CD4-positive, alpha-beta T cell treated with Interleukin-15 for 4 hours (primary cell): ENCODE measurements at places on chromosomes 6 and 20.

GRCh38 chr6:152160346-152160745 lies 352.9 kb downstream of the ESR1 start:
- no peak for DNase-seq

GRCh38 chr6:114240796-114241195 lies 102.0 kb downstream of the HS3ST5 start:
- DNase-seq, result no peak

DNA sequence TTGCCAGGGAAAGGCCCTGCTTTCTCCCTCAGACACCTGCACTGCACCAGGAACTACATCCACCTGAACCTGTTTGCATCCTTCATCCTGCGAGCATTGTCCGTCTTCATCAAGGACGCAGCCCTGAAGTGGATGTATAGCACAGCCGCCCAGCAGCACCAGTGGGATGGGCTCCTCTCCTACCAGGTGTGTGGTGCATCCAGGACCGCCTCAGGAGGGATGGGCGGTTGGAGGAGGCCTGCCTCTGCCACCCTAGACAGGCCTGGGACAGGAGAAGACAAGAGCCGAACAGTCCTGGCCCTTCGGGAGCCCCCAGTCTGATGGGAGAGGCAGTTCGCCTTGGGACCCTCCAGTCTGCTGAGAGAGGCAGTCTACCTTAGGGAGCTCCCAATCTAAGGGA lies 24.2 kb downstream of the GLP1R start:
- no peak for DNase-seq

DNA sequence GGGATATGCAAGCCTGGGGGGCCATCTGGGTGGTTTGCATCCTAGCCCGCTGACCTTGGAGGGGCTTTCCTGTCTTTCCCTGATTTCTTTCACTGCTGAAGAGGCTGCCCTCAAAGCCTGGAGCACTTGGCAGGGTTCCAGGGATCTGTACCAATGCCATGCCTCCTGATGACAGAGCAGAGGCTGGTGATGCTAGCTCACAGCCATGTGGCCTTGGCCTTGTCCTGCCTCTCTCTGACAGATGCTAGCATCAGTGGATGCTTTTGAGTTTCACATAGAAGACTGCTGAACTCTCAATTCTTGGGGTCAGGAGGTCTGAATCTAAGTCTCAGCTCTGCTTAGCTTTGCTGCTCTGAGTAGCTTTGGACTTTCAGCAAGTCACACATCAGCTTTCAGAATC lies 21.9 kb upstream of the RREB1 start:
- no peak for DNase-seq

- no peak for DNase-seq
Observed at GRCh38 chr6:137197684-137198645, 21.2 kb downstream of the IFNGR1 start.

DNA sequence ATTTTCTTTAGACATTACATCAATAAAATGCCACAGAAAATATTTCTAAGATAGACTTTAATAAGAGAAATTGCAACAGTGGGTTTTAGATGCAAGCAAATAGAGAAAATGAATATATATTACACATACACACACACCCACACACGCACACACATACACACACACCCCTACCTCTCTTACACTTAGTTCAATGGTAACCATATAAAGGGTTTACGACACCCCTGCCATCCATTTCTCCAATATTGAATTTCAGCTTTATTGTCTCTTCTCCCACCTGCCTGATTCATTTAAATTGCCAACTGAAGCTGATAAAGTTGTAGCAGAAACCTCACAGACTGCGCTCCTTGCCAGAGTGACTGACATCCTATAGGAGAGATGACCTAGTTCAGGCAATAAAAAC lies 154.6 kb downstream of the ADAT2 start:
- DNase-seq, result no peak

DNA sequence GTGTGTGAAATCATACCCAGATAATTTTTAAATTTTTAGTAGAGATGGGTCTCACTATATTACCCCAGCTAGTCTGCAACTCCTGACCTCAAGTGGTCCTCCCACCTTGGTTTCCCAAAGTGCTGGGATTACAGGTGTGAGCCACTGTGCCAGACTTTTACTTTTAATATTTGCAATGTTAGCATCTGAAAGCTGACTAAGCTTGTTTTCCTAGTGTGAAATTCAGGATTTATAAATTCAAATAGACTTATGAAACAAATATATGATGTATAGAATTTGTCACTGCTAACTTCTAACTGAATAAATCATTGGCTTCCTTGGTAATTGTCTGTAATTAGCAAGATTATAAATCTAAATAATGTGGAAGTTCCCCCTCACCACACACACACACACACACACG lies 58.8 kb upstream of the SLC22A23 start:
- DNase-seq, result no peak

- DNase-seq, result peak; percentile 30
Observed at GRCh38 chr6:105402090-105402938, 568 bp downstream of the PREP start.

DNA sequence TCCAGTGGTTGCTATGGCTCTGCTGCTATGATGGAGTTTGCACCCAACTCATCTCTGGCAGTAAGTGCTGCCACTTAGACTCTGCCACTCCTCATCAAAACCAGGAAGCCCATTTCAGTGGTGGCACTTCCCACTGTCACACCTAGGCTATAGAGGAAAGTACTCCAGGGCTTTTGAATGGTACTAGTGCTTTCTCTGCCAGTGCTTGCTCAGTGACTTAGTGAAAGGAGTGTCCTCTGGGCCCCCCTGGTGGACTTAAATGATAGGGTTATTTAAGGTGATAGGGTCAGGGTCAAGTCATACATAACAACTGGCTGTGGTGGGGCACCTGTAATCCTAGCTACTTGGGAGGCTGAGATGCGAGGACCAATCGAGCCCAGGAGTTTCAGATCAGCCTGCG lies 22.8 kb downstream of the FITM2 start:
- DNase-seq, result no peak

GRCh38 chr6:30678964-30679726 lies 6.3 kb upstream of the DHX16 start:
- DNase-seq, result peak; percentile 92

DNA sequence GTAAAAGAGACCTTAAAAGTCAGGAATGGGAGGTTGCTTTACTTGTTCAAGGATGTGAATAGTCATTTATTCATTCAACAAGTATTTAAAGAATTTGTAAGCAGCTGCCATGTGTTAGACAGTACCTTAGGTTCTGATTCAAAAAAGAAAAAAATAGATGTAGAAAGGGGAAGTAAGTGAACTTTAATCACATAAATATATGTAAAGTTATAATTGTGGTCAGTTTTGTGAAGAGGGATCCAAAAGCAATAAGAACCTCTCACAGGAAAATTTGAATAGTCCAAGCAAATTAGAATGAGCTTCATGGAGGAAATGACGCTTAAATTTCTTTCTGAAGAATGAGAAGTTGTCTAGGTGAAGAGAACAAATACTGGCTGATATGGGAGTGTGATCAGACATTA lies 596.1 kb upstream of the CITED2 start:
- no peak for DNase-seq

DNA sequence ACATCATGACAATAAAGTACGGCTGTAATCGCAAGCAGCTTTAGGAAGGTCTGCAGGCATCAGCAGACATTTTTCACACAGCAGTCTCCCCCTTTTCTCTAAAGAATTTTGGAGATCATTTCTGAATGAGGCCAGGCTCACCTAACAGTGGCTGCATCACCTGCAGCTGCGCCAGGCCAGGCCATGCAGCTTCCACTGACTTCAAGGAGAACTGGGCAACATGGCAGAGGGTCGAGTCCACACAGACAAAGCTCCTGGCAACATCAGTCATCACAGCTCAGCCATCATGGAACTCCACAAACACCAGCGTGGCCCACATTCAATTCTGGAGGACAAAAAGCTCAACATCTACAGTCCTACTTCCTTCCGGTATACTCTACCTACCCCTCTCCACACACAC lies 17.8 kb upstream of the FOXC1 start:
- no peak for DNase-seq

- DNase-seq, result no peak
Observed at GRCh38 chr20:57439432-57439831, 48.2 kb downstream of the RBM38 start.

GRCh38 chr6:26296857-26297648 lies 67.9 kb upstream of the BTN3A2 start:
- DNase-seq, result no peak

- no peak for DNase-seq
Observed at GRCh38 chr20:25496165-25496967, 88.9 kb downstream of the GINS1 start.

DNA sequence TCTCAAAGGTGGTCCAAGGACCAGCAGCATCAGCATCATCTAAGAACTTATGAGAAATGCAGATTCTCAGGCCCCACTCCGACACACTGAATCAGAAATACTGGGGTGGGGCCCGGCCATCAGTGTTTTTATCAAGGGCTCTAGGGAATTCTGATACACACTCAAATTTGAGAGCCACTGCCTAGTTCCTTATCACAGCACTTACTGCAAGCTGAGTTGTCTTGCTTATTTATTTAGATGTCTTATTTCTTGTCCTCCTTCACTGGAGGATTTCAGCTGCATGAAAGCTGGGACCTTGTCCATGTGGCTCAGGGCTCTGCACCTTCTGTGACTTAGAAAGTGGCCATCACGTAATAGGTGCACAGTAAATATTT lies 139.4 kb upstream of the RREB1 start:
- no peak for DNase-seq

DNA sequence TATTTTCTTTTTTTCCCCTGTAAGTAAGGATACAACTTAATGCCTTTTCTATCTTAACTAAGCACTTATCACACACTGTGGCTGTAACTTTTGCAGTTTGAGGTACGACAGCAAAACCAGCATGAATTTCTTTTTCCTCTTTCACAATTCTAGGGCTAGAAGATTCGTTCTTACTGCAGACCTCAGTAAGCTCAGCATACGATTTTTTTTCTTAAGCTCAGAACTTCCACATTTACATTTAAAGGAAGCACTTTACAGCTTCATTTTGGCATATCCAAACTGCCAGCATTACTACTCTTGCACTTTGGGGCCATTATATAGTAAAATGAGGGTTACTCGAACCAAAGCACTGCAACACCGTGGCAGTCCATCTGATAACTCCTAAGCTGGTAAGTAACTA lies 889 bp upstream of the CHMP4B start:
- no peak for DNase-seq

- DNase-seq, result no peak
Observed at GRCh38 chr6:136521427-136521826, 28.8 kb downstream of the MAP7 start.

DNA sequence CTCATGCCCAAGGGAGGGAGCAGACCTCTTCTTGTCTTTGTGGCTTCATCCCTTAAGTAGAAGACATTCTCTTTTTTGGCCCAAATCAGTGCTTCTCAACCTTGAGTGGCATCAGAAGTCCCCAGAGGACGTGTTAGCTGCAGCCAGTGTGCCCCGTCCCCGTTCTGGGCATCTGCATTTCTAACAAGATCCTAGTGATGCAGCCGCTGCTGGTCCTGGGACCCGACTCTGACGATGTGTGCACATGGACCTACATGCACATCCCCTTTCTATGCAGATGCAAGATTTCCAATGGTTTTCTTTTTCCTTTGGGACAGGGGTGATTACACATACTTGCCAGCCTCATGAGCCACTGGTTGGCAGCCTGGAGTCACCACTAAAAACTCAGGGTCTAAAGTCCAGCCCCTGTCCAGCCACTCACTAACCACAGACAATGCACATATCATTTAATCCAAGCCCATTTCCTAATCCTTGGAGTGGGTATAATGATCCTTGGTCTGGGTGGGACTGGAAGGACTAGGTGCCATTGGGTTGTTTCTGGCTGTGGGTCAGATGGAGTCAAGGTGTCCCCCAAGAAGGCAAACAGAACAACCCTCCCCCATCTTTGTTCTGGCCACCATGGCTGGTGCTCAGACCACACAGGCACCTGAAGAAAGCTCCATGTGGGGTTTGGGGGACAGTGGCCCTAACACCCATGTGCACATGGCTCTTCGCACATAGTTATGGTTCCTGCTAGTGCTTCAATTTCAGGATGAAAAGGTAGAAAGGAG lies 6.4 kb downstream of the ACSS1 start:
- DNase-seq, result no peak

GRCh38 chr20:31523361-31524283 lies 9.4 kb downstream of the HM13 start:
- DNase-seq, result peak; percentile 9

DNA sequence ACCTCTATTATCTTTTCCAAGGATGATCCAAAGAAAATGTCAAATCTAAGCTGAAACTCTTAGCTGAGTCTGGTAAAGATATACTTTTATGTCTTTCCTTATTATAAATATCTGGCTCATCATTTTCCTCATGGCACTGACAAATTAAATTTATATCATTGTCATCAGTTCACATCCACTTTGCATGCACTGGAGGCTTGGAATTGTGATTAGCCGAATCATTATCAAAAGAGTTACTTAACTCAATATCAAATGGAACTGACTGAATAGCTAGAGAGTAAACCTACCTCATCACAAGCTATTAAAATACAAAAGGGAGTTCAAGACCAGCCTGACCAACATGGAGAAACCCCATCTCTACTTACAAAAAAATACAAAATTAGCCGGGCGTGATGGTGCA lies 713.9 kb upstream of the MARCKS start:
- DNase-seq, result no peak

DNA sequence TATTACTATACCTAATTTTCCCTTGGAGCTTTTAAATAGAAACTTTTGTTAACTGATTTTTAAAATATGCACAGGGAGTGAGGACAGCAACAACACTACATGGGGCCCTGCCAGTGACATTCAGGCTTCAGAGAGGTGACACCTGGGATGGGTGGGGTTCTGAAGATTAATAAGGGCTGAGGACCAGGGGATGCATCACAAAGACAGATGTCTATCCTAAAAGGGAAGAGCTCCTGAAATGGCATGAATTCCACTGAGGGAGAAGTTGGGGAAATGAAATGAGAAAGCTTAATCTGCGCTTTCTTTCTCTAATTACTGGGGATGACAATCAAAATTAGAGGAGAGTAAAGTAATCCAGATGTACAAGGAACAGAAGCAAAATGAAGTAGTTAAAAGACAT lies 162.8 kb downstream of the BTBD9 start:
- DNase-seq, result no peak

DNA sequence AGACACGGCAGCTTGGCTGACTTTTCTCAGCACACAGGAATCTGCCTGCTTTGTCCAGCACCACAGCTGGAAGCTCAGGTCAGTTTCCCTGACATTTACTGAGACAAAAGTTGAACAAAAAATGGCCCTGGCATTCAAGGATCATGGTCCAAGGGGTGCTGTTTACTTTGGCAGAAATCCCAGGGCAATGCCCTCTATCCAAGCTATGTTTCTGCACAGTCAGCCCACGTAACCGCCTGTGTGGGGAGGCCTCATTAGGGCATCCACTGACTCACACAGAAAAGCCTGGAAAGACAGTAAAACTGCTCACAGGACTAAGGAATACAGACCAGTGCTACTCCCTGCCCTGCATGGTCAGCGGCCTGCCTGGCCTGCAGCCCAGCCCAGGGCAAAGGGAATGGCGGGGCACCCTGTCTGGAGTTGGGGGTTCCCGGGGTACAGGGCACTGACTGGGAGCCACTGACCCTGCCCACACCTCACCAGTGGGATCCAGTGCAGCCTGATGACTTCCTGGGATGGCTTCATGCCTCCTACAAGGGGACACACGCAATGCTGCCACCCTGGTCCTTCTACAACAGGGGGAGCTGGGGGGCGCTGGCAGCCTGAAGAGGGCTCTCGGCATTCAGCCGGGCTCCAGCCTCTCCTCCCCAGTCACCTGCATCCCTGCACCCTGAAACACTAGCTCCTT lies 77.1 kb downstream of the NINL start:
- no peak for DNase-seq

- DNase-seq, result peak; percentile 68
Observed at GRCh38 chr20:62136283-62137091, 6.7 kb downstream of the PSMA7 start.
